H4 (cell line): ENCODE measurements at places on chromosomes 3 and 15.

- peak; percentile 91 for DNase-seq
Observed at GRCh38 chr3:146160321-146160963, 542 bp downstream of the PLOD2 start.

GRCh38 chr3:181358562-181358961 lies 353.2 kb upstream of the SOX2 start:
- no peak for DNase-seq

- DNase-seq = no peak
Observed at GRCh38 chr15:74863239-74864056, 9.7 kb downstream of the SCAMP2 start.

GRCh38 chr3:140686948-140687347 lies 9.1 kb downstream of the TRIM42 start:
- DNase-seq = no peak

- DNase-seq = no peak
Observed at GRCh38 chr3:127860211-127860696, 37.9 kb upstream of the MGLL start.

- no peak for DNase-seq
Observed at GRCh38 chr3:125684199-125684598, 88.9 kb upstream of the OSBPL11 start.

DNA sequence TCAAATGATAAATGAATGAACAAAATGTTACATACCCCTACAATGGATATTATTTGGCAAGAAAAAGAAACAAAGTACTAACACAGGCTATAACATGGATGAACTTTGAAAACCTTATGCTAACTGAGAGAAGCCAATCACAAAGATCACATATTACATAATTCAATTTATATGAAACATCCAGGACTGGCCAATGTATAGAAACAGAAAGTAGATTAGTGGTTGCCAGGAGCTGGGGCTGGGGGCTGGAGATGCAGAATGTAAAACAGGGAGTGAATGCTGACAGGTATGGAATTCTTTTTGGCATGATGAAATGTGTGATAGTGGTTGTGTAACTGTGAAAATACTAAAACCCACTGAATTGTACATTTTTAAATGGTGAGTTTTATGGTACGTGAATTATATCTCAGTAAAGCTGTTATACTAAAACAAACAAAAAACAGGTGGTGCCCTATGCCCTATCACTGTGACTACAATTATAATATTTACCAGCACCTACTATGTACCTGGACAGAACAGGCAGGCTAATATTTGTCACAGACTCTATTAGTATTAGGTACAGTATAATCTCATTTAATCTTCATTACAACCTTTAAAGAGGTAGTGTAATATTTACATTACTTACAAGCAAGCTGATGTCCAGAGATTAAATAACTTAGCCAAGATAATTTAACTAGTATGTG lies 90.0 kb downstream of the ETFA start:
- no peak for DNase-seq

DNA sequence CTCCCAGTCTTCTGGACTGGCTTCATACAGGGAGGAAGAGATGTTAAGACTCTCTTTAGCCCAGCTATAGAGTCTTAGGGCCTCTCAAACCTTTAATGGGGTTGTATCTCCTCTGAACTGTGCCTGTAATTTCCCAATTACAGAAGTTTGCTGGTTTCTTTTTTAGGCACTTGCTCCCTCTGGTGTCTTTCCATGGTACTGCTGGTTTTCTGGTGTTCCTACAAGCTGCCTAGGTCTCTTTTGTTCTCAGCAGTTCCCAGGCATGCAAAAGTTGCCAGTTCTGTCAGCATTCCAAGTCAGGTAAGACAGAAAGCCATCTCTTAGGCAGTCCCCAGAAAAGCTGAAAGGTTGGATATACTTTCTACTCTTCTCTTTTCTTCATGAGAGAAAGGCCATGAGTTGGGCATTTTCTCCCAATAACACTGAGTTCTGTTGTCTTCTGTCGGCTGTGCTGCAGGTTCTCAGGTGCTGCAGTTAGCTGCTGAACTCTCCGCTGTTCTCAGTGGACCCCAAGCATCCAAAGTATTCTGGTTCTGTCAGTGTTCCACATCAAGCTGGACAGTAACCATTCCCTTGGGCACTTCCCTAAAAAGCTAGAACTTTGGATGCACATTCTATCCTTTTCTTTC lies 54.4 kb upstream of the EHHADH start:
- DNase-seq = peak; percentile 57

DNA sequence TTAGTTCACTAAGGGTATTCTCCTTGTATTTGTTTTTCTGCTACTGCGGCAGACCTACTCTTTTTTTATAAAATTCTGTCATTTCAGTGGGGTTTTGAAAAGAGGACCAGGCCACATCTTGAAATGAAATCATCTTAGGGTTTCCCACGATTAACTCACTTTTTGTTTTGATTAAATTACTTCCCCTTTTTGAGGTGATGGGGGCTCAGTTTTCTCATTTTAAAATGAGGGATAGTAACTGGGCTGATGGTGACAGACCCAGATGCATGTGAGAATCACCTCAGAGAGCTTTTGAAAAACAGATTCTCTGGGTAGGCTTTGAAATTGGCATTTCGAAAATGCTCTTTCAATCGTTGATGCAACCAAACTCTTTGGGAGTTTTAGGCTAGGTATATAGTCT lies 24.2 kb downstream of the UBE2Q2 start:
- DNase-seq = no peak

GRCh38 chr15:82072926-82073537 lies 27.2 kb upstream of the MEX3B start:
- no peak for DNase-seq

GRCh38 chr3:58670506-58671135 lies 4.0 kb upstream of the FAM3D start:
- DNase-seq = no peak

GRCh38 chr3:4996223-4996765 lies 17.1 kb downstream of the BHLHE40 start:
- DNase-seq = no peak

DNA sequence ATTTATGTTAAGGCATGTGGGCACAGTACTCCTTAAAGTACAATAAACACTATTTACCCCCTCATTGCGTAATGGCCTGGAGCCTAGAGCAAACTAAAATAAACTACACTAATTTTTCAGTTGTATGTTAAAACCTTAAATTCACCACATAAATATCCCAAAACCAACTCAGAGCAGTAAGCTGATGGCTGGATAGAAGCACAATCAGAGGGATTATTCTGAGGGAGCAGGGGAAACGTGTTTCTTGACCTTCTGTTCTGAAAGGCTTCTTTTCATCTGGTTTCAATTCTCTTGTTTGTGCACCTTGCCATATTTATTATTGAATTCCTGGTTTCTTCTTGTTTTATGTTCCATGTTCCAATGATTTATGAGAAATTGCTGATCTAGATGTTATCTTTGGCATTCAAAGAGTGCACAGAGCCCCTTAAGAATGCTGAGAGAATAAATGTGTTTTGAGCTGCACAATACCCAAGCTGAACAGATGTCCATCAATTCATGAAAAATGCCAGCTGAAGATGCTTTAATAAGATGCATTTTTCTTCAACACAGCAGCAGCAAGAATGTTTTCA lies 29.6 kb downstream of the RPL22L1 start:
- DNase-seq = peak; percentile 7

- DNase-seq = no peak
Observed at GRCh38 chr3:88896026-88896425, 211.4 kb upstream of the EPHA3 start.
